Daoy (cell line): ENCODE measurements at places on chromosomes 11 and 22. TPM values are rescaled to one million over a fixed set of nuclear protein-coding genes. Genes with fewer than 3 reads are reported as not detected.

GRCh38 chr22:36925388-36926290, 12.2 kb downstream of the CSF2RB start:
- peak; percentile 40 for DNase-seq

- no peak for DNase-seq
Measured at GRCh38 chr11:106507645-106508306, 430.3 kb downstream of the AASDHPPT start.

DNA sequence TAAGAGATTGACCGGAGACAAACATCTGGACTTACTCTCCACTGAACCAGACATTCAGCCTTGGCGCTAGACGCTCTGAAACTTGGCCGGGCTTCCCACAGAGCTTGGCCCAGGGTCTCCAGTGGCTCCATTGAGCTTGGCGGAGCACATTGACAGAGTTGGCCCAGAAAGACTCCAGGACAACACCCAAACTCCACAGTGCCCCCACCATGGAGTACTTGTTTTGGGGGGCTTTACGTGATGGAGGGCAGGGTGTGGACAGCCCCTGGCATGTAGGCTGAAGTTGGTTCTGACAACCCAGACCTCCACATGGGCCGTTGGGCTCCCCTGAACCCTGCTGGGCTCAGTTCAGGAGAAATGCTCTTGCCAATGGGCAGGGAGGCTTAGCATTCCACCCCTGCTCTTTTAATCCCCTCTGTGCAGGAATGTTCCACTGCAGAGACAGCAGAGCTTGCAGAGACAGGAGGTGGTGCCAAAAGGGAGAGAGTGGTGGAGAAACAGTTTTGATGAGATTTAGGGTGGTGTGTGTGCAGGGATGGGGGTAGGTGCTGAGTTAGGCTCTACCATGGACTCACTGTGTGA, 102.4 kb upstream of the TIMP3 start:
- DNase-seq = no peak

- DNase-seq = no peak
Measured at GRCh38 chr11:14583252-14584034, 60.2 kb upstream of the PDE3B start.

DNA sequence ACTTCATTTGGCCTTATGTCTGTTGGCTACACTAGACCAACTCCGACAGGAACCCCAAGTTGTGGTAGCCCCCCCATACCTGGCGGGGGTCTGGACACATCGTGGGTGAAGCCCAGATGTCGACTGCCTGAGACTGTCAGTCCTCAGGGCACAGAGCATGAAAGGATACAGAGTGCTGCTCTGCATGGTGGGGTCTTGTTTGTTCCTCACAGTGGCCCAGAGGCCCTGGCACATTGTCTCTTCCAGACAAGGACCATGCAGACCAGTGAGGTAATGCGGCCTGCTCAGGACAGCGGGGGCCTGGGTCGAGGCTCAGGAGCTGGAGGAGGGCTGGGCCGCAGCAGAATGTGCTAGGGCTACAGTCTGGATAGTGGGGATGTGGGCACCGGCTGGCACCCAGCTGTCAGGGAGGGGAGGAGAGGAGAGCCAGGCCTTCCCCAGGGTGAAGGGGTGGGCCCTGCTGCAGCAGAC, 14.6 kb downstream of the CAPN5 start:
- peak; percentile 0 for DNase-seq

ART5 gene
- total RNA-seq = 0.46 TPM in 1 of 2 replicates, not detected in the other
